IPS DF 6.9 (cell line): ENCODE measurements at places on chromosomes 1 and 21.
A peak's percentile ranks its signal among the peaks of the same experiment; 100 is the strongest.

GRCh38 chr21:40235528-40235927, 368.3 kb downstream of the PCP4 start:
- H3K27ac ChIP-seq, result no peak overlapping the region
- no peak for DNase-seq
- H3K36me3 ChIP-seq, result no peaks in the 10 kb centered on the region

DNA sequence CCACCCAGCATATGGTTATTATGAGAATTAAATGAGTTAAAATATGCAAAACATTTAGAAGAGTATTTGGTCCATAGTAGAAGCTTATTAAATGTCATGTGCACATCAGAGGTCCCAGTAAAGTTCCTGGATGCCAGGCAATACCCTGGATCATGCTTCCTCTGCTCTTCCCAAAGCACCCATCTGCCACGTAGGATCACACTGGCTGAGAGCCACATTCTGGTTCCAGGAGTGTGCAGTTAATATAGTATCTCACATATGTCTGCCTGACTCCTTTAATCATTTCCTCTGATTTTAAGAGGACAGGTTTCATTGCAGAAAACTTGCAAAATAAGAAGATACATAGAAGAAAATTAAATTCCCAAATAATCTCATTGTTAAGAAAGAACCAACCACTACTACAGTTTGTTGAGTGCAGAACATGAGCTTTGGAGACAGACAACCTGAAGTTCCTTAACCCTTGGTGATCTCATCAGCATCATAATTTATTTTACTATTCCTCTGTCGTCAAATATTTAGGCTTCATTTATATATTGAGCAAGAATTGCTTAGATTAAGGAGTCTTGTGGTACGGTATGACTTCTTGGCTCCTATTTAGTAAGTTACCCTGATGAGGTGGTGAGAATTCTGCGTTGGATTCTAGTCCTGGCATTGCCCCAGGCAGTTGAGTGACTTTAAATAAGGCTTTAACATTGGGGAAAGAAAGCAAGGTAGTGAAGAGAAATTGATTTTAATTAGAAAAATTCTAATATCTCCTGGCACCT, 12.3 kb downstream of the SGIP1 start:
- DNase-seq, result no peak
- no peak overlapping the region for H3K4me3 ChIP-seq
- no peak overlapping the region for H3K27ac ChIP-seq
- H3K27me3 ChIP-seq, result no peaks in the 10 kb centered on the region

DNA sequence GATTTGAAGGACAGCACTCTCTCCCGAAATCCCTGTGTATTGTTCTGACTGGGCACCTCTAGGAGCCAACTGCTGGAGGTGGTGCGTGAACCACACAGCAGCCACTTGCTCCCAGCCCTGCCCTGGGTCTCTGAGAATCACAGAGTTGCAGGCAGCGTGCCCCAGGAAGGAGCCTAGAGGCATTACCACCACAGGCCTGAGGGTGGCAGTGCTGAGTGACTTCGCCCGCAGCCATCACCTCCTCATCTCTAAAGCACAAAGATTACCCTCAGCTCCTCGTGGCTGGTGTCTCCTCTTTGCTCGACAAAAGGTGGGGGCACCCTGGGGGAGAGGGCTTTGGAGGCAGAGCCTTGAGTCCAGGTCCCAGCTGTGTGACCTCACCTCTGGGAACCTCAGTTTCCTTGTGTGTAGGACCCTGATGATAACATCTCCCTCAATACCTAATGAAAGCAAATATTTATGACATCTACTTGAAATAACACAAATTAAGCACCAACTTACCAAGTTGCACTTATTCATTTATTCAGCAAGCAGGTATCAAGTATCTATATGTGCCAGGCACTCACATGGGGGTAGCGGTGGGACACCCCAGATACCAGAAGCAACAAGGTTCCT, 86.3 kb downstream of the VWA5B1 start:
- no peak overlapping the region for H3K27ac ChIP-seq
- H3K4me3 ChIP-seq, result no peak overlapping the region
- no peaks in the 10 kb centered on the region for H3K36me3 ChIP-seq
- peak; percentile 48 for DNase-seq
- H3K4me1 ChIP-seq, result no peaks in the 10 kb centered on the region; the same call in 1 of the 2 replicates

- DNase-seq, result no peak
- H3K36me3 ChIP-seq, result no peaks in the 10 kb centered on the region
- no peaks in the 10 kb centered on the region for H3K27me3 ChIP-seq
- H3K4me3 ChIP-seq, result no peak overlapping the region
- no peak overlapping the region for H3K27ac ChIP-seq
- no peaks in the 10 kb centered on the region for H3K4me1 ChIP-seq
Measured at GRCh38 chr1:74835051-74835450, 102.1 kb downstream of the TYW3 start.

- no peak for DNase-seq
- H3K4me1 ChIP-seq, result 0 out of 2 replicates have a peak, but pooled peaks cover 4% of the 10 kb centered on the region
- no peaks in the 10 kb centered on the region for H3K36me3 ChIP-seq
- H3K27ac ChIP-seq, result no peak overlapping the region
- no peaks in the 10 kb centered on the region for H3K27me3 ChIP-seq
Measured at GRCh38 chr21:38272215-38272614, 15.4 kb downstream of the KCNJ15 start.

GRCh38 chr1:2479618-2480017, 3.5 kb downstream of the PLCH2 start:
- no peaks in the 10 kb centered on the region for H3K27me3 ChIP-seq
- no peak overlapping the region for H3K4me3 ChIP-seq
- no peaks in the 10 kb centered on the region for H3K36me3 ChIP-seq
- H3K27ac ChIP-seq, result no peak overlapping the region

GRCh38 chr1:96482616-96483015, 239.0 kb upstream of the PTBP2 start:
- no peak overlapping the region for H3K4me3 ChIP-seq
- no peaks in the 10 kb centered on the region for H3K36me3 ChIP-seq
- H3K27ac ChIP-seq, result no peak overlapping the region
- peaks cover 15% of the 10 kb centered on the region for H3K27me3 ChIP-seq
- no peaks in the 10 kb centered on the region for H3K4me1 ChIP-seq

- no peaks in the 10 kb centered on the region for H3K36me3 ChIP-seq
- DNase-seq, result no peak
- peaks cover 6% of the 10 kb centered on the region; the same call in 1 of the 2 replicates for H3K4me1 ChIP-seq
- H3K27ac ChIP-seq, result no peak overlapping the region
- no peaks in the 10 kb centered on the region for H3K27me3 ChIP-seq
Measured at GRCh38 chr1:244653439-244654107, 647 bp downstream of the DESI2 start.

DNA sequence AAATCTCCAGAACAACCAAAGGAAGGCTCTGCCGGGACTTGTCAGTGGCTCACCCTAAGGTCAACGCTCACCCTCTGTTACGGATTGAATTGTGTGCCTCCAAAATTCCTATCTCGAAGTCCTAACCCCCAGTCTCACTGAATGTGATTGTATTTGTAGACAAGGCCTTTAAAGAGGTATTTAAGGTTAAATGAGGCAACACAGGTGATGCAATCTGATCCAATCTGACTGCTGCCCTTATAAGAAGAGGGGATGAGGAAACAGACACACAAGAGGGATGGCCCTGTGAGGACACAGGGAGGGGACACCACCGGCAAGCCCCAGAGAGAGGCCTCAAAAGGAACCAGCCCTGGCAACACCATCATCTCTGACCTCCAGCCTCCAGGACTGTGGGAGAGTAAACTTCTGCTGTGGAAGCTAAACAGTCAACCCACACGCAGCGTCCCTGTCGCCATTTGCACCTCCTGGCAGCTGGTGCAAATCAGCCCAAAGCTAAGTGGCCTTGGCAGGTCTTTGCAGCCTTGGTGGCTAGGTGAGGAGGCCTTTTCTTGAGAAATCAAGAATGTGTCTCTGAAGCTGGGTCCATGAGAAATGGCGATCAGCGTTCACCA, 24.2 kb downstream of the UBASH3A start:
- no peak overlapping the region for H3K27ac ChIP-seq
- H3K36me3 ChIP-seq, result no peaks in the 10 kb centered on the region
- no peaks in the 10 kb centered on the region for H3K27me3 ChIP-seq
- H3K4me1 ChIP-seq, result no peaks in the 10 kb centered on the region
- no peak for DNase-seq

DNA sequence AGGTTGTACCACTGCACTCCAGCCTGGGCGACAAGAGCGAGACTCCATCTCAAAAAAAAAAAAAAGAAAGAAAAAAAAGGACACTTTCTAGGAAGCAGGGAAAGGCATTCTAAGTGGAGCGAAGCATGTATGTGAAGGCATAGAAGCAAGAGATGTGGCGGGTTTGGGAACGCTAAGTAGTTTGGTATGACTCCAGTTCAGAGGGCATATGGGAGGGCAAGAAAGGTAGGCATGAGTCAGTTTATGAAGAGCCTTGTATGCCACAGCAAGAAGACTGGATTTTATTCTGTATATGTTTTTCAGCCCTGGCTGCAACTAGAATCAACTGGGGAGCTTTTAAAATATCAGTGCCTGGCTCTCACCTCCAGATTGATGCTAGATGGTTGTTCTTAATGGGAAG, 4.4 kb upstream of the ELOVL1 start:
- no peak overlapping the region for H3K4me3 ChIP-seq
- H3K27me3 ChIP-seq, result no peaks in the 10 kb centered on the region
- H3K36me3 ChIP-seq, result no peaks in the 10 kb centered on the region
- H3K27ac ChIP-seq, result no peak overlapping the region
